ENCODE measurements at places on chromosomes 1 and 21.

DNA sequence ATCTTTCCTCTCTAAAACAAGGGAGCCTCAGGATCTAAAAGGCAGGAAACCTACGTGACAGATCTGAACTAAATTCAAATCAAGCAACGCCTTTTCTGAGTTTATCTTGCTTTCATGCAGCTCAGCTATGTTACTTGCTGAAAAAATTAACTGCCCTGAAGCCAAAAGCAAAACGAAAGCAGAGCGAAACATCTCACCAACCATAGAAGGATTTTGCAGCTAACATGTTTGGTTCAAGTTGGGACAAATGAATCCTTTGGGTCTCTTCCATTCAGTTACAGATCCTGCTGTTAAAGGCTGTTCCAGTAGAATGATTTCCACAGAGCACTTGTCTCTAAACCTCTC is 482 bp downstream of the SLC2A5 start:
- no peak for DNase-seq

- DNase-seq: no peak
Measured at GRCh38 chr1:6873298-6874015, 88.2 kb downstream of the CAMTA1 start.

- no peak for DNase-seq
Measured at GRCh38 chr1:143735764-143736461, 235.9 kb downstream of the FAM72C start.

- no peak for DNase-seq
Measured at GRCh38 chr1:154460695-154461260, 41.2 kb upstream of the TDRD10 start.

DNA sequence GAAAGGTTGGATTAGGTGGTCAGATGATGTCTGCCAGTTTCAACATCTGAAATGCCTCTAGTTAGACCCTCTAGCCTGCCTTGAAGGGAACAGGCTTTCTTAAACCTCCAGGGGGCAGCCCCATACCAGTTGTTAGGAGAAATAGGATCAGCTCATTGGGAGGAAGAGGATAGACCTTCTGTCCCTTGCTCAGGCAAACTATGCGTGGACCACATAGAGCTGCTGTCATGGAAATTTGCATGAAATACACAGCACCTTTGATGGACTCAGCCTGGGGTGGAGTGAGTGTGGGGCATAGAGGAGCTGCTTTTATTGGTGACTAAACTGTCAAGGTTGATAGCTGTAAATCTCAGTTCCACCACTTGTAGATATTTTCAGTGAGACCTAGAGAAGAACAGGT is 38.4 kb upstream of the SPAG17 start:
- DNase-seq: no peak

DNA sequence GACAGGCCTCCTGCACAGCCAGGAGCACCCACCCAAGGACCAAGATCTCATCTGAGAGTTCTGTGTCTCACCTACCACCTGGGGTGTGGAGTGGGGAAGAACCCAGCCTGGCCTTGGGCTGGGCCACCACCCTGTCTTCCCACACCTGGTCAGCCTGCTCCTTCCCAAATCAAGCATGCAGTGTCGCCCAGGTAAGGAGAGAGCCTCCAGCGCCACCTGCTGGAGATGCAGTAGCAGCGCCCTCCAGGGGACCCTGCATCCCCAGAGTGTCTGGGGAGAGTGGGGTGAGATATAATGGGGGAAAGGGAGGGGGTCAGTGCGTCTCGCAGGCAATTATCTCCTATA is 32.3 kb downstream of the KIAA2013 start:
- no peak for DNase-seq

- DNase-seq: no peak
Measured at GRCh38 chr1:170306948-170307347, 161.2 kb downstream of the NTMT2 start.

DNA sequence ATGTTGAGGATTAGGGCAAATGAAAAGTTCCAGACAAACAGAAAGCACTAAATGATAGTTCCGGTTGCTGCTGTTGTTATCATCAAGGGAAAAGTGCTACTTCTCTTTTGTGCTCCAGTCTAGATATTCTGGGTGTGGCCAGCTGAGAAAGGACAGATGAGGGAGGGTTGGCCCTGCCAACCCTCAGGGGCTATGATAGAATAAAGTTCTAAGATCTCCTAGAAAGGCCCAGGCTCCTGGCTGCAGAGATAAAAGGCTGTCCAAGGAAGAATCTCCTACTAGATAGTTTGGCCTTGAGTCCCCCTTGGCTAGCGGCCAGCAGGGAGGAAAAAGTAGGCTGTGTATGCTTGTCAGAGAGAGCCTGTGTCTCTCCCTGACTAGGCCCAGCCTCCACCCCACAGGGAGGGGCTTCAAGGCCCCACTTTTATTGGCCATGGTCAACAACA is 31.5 kb downstream of the RIMS3 start:
- no peak for DNase-seq

- peak; percentile 34 for DNase-seq
Measured at GRCh38 chr1:51666478-51666877, 49.6 kb downstream of the OSBPL9 start.

- no peak for DNase-seq
Measured at GRCh38 chr1:9481048-9481447, 58.2 kb upstream of the SLC25A33 start.

GRCh38 chr1:39266269-39266668 is 61.8 kb downstream of the MACF1 start:
- DNase-seq: no peak

GRCh38 chr1:165116171-165116570 is 240.3 kb downstream of the LMX1A start:
- DNase-seq: no peak

- no peak for DNase-seq
Measured at GRCh38 chr21:45130324-45130774, 56.0 kb downstream of the ADARB1 start.

DNA sequence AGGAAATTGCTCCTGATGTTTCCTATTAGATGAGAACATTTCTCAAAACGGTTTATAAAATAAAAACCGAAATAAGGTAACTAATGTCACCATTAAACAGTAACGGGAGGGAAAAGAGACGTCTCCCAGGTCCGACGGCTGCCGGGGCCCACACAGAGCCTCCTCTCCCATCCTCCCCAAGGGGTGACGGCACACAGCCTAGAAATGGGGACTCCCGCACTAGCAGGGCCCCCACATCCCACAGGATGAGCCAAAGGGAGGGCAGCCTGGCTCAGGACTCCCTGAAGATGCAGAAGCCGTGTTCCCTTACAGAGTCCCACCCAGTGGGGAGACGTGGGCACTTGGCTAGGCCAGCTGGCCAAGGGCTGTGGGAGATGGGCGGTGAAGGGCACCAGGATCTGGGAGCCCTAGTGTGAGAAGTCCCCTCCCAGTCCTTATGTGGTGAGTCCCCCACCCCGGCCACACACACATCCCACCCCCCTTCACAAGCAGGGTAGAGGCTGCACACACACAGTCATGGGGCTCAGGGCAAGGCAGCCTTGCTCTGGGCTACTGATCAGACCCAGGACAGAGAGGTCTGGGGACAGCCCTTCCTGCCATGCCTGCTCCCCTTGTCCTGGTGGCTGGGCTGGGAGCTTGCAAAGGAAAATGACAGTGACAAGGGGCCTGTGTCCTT is 3.3 kb downstream of the KRTAP10-3 start:
- no peak for DNase-seq

DNA sequence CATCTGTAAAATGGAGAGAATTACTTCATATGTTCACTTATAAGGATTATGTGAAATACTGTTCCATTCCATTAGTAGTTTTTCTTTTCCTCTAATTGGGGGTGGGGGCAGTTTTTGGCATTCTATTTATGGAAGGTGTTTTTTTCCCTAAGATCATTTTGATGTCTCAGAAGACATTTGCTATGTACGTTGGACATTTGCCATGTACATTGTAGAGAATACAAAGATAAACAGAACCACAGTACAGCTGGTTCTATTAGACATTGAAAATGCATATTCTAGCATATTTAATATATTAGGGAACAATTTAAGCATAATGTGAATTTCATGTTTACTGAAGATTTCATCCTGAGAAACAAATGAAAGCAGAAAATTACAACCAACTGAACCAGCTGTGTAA is 98.5 kb downstream of the PTBP2 start:
- DNase-seq: no peak

- no peak for DNase-seq
Measured at GRCh38 chr1:198178615-198179014, 21.8 kb downstream of the NEK7 start.

GRCh38 chr1:193524021-193524420 is 337.6 kb upstream of the B3GALT2 start:
- DNase-seq: no peak

DNA sequence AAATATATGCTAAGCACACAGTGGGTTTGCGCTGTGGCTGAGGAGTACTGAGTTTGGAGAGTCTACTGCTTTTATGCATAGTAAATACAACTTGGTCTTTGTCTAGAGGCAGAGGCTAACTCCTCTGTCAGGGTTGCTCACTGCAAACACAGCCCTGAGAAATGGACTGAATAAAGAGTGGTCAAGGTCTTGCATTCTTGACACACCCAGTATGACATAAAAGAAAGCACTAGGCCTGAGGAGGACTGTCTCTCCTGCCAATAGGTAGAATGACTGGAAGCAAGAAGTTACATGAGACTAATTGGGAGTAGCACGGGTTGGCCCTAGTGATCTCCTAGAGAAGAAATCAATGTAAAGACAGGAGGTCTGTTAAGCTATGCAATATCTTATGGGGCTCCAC is 367.2 kb upstream of the B3GALT2 start:
- no peak for DNase-seq

- no peak for DNase-seq
Measured at GRCh38 chr1:32749332-32749731, 46.8 kb upstream of the SYNC start.

DNA sequence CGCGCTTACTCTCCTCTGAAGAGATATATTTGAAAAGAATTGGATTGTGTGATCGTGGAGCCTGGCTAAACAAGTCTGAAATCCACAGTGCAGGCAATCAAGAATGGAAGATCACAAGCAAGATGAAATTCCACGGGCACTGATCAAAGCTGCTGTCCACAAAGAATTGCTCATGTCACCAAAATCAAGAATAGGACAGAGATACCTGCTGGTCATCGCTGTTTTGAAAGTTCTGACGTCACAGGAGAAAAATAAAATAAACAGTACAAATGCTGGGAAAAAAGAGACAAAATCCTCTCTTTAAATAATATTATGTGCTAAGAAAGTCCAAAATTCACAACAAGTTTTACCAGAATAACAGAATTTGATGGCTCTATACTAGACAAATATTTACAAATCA is 12.0 kb upstream of the DESI2 start:
- DNase-seq: no peak

DNA sequence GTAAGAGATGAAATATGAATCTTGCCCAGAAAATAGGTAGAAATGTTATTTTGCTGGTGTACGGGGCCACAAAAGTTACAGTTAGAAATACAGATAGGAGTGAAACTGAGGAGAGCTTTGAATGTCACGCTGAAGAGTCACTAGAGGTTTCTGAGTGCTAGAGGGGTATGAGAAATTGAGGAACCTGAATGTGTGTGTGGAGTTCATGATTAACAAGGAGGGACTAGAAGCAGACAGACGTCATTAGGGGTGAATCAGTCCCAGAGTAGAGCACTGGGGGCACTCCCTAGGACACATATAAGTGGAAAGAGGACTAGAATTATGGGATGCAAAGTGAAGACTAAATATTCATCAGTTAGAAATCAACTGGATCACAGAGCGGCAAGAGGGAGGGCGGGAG is 188.9 kb upstream of the MAP1LC3C start:
- DNase-seq: no peak

- no peak for DNase-seq
Measured at GRCh38 chr1:87816646-87817045, 488.0 kb downstream of the LMO4 start.

- DNase-seq: no peak
Measured at GRCh38 chr1:165965857-165966256, 138.4 kb downstream of the UCK2 start.

GRCh38 chr1:176066709-176067108 is 140.4 kb downstream of the COP1 start:
- DNase-seq: no peak

DNA sequence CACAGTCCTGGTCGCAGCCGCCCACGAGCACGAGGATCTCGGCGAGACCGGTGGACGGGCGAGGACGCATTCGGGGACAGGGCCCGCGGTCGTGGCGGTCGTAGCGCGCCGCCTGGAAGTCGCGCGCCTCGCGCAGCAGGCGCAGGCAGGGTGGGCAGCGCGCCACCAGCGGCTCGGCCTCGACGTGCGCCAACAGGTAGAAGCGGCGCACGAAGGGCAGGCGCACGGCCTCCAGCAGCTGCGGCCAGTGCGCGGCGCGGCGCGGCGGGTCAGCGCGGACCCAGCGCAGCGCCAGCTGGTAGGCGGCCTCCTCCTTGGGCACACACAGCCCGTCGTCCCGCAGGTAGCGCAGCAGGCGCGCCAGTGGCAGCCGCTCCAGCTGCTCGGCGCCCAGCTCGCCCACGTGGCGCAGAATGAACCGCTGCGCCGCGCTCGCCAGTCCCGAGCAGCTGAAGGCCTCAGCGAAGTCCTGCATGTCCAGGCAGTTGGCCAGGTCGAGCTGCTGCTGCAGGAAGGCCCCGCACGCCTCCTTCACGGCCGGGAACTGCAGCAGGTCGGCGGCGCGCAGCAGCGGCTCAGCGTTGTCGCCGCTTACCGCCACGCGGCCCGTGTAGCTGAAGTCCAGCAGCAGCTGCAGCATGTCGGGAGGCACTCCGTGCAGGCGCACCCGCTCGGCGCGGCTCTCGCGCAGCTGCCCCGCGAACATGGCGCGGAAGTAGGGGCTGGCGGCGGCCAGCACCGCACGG is 573 bp downstream of the KLHL21 start:
- no peak for DNase-seq

GRCh38 chr1:58580186-58580585 is 3.1 kb upstream of the TACSTD2 start:
- no peak for DNase-seq

GRCh38 chr1:101203820-101204540 is 32.8 kb upstream of the S1PR1 start:
- DNase-seq: no peak

GRCh38 chr1:28126783-28127490 is 38.5 kb upstream of the EYA3 start:
- DNase-seq: peak; percentile 77
